Daoy (cell line): ENCODE measurements at places on chromosomes 16 and 17. TPM values are rescaled to one million over a fixed set of nuclear protein-coding genes. Genes with fewer than 3 reads are reported as not detected.

The KLHL36 gene
- 17.0 and 20.5 TPM in 2 replicates for total RNA-seq

The KRT17 gene
- 276 and 317 TPM in 2 replicates for total RNA-seq

The PYY gene
- total RNA-seq, result not detected in 2 replicates

The KRT12 gene
- not detected in 2 replicates for total RNA-seq

The OMG gene
- total RNA-seq, result not detected in 2 replicates

The SLC6A2 gene
- total RNA-seq, result not detected in 2 replicates

The PRR35 gene
- total RNA-seq, result 0.23 TPM in 1 of 2 replicates, not detected in the other

The HSD17B2 gene
- 0.45 and 0.69 TPM in 2 replicates for total RNA-seq

The TSPAN10 gene
- 2.3 and 4.5 TPM in 2 replicates for total RNA-seq

The RASD1 gene
- 0.46 TPM in 1 of 2 replicates, not detected in the other for total RNA-seq

The G6PC1 gene
- not detected in 2 replicates for total RNA-seq

The ASB16 gene
- not detected in 2 replicates for total RNA-seq

The KRTAP4-4 gene
- not detected in 2 replicates for total RNA-seq

The KRTAP9-8 gene
- not detected in 2 replicates for total RNA-seq

The KRT35 gene
- not detected in 2 replicates for total RNA-seq

The OR1E1 gene
- not detected in 2 replicates for total RNA-seq

The ARHGDIG gene
- not detected in 2 replicates for total RNA-seq

The NPIPA5 gene
- total RNA-seq, result not detected in 2 replicates

The DPEP1 gene
- 0.09 TPM in 1 of 2 replicates, not detected in the other for total RNA-seq

The QPRT gene
- total RNA-seq, result 0.11 TPM in 1 of 2 replicates, not detected in the other

The CEP295NL gene
- total RNA-seq, result 1.0 TPM in 1 of 2 replicates, not detected in the other

The TMC5 gene
- 0.23 TPM in 1 of 2 replicates, not detected in the other for total RNA-seq

The MT4 gene
- not detected in 2 replicates for total RNA-seq

The C1QTNF1 gene
- 33.0 and 42.5 TPM in 2 replicates for total RNA-seq

The LONP2 gene
- 20.0 and 29.2 TPM in 2 replicates for total RNA-seq

The SERPINF2 gene
- total RNA-seq, result 0.06 and 0.80 TPM in 2 replicates

The DNAI2 gene
- not detected in 2 replicates for total RNA-seq
